ENCODE measurements at places on chromosomes 4 and X. TPM values are rescaled to one million over a fixed set of nuclear protein-coding genes. Genes with fewer than 3 reads are reported as not detected.
A peak's percentile ranks its signal among the peaks of the same experiment; 100 is the strongest.

DNA sequence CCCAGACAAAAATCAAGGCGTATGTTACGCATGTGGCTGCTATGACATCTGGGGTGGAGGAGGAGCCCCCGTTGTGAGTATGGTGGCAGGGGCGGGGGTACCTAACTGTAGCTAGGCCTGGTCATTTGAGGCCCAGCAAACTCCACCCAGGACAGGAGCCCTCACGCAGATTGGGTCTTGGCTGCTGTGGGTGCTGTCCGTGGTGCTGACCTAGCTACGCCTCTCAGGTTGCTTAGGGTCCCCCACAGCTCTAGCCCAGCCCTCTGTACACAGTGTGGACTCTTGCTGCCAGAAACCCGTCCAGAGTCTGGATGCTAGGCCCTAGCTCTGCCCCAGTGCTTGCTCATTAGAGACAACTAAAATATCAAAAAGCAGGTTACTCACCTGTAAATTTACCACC is 146.7 kb upstream of the PSAPL1 start:
- no peak for DNase-seq

JCHAIN gene
- total RNA-seq, result not detected

DNA sequence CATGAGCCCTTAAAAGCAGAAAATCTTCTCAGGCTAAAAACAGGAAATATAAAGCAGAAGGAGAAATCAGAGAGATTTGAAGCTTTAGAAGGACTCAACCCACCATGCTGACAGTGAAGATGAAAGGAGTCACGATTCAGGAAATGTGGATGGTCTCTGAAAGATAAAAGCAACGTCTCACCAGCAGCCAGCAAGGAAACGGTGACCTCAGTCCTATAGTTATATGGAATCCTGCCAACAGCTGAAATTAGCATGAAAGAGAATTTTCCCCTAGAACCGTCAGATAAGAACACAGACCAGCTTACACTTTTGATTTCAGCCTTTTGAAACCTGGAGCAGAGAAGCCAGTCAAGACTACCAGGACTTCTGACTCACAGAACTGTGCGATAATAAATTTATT is 715.7 kb upstream of the HTR2C start:
- DNase-seq, result no peak

DNA sequence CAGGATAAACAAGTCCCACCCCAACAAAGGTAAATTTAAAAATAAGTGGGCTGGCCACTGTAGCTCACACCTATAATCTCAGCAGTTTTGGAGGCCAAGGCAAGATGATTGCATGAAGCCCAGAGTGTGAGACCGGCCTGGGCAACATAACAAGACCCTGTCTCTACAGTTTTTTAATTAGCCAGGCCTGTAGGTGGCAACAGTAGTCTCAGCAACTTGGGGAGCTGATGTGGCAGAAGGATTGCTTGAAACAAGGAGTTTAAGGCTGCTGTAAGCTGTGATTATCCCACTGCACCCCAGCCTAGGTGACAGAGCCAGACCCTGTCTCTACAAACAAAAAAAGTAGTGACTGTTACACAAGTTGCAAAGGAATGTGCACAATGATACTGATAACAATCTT is 74.6 kb upstream of the FAAH2 start:
- DNase-seq, result no peak

DNA sequence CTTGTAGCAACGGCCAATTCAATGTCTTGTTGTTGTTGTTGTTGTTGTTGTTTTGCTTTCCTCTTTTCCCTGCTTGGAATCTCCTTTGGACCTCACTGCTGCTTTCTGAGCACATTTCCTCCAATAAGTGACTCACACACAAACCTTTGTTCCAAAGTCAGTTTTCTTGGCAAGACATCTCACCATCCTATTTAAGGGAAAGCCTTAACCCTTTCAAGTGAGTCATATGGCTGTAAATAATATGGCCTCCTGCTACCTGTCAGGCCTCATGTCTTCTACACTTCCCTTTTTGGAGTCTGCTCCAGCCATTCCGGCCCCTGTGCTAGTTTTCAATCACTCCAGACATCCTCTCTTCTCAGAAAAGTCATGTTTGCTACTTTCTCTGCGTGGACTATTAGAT is 79.5 kb upstream of the MAGEB10 start:
- DNase-seq, result no peak

DNA sequence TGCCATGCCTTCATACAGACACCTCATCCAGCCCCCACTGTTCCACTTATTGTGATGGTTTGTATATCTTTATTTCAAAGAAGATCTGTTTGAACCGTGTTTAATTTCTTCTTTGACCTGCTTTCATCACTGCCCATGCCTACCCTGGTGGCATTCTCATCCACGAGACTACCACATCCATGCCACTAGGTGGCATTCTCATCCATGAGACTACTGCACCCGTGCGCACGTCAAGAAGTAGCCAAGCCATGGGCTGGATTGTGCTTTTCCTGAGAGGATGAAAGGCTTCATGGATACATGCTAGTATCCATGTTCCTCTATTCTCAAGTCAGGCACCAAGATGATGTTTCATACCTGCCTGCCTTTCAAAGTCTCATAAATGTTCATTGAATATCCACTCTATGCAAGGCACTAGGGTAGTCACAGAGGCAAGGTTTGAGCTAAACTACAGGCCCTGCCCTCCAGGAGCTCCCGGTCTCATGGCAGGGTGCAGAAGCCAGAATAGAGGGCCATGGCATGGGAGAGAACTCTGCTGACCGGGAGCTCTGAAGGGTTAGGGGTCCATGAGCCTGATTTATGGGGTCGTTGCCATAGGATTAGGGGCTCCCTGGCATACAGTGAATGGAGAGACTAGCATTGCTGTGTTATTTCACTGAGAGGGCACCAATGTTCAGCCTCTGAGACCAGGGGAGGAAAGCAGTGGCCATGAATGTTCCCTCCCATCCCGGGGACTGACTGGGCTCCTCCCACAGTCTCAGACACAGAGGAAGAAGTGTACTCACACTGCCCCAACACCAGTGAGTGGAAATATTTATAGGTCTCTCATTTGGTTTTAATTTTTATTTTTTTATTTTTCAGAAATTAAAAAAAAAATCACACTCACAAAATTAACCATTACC is 24.8 kb upstream of the EOLA2 start:
- DNase-seq, result peak; percentile 70

FRG1 gene
- 42.1 TPM for total RNA-seq

GRCh38 chr4:53076374-53076958 is 214.3 kb downstream of the RASL11B start:
- no peak for DNase-seq

SPATA18 gene
- 0.37 TPM for total RNA-seq

DNA sequence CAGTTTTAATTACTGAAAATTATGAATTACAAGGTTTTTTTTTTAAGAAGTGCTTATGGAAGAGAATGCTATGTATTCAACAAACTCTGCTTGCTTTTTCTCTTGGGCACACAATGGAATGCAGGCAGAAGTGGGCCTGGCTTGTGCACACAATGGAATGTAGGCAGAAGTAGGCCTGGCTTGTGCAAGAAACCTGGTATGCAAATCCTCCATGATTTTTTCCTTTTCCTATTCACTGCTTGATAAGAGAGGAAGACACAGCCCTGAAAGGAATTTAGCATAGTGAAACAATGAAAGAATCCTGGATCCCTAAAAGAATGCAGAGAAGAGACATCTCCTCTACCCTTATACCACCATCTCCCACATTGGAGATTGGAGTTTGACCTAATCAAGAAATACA is 138.4 kb downstream of the COL25A1 start:
- DNase-seq, result no peak

PNMA5 gene
- not detected for total RNA-seq

GRCh38 chr4:177375372-177375771 is 65.7 kb downstream of the NEIL3 start:
- DNase-seq, result no peak

DNA sequence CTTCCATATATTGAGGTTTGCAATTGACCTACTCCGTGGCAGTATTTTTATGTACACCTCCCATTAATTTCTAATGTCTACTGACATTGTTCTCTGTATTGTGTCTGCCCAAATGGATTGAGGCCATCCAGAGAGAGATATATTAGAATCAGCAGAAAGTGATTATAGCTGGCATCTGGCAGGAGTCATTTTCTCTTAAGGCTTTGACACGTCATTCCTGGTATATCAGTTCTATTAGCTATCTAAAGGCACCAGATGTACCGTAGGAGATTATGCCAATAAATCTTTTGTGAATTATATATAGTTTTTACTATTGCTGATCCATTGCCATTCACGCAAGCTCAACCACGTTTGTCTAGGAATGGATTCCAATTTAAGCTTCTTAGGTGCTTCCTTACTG is 1026.4 kb upstream of the IGFBP7 start:
- DNase-seq, result no peak

GRCh38 chr4:62711575-62711974 is 1511.4 kb downstream of the ADGRL3 start:
- DNase-seq, result no peak

- no peak for DNase-seq
These were observed 931.2 kb downstream of the CCSER1 start for GRCh38 chr4:91058345-91058744.

DNA sequence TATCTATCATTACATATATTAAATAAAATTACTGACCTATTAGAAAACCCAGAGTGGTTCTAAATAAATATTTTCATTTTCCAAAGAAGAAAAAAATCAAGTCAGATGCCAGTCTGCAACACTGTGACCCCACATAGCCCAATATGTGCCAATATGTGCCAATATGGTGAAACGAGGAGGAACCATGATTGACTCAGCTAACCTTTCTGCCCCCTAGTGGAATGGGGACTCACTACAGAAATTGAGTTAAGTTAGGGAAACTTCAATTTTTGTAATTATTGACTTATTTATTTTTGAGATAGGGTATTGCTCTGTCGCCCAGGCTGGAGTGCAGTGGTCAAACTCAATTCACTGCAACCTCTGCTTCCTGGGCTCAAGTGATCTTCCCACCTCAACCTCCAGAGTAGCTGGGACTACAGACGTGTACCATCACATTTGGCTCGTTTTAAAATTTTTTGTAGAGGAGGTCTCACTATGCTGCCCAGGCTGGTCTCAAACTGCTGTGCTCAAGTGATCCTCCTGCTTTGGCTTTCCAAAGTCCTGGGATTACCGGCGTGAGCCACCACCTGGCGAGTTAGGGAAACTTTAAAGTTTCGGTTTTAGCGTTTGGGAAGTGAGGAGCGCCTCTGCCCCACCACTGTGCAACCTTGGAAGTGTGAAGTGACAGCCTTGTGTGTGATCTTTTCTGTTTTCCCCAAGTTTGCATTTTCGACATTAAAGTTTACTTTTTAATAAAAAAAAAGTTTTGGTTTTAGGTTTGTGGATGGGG is 116.8 kb upstream of the SHISA3 start:
- DNase-seq, result no peak

S100P gene
- total RNA-seq, result not detected

CTAG1B gene
- total RNA-seq, result not detected

DNA sequence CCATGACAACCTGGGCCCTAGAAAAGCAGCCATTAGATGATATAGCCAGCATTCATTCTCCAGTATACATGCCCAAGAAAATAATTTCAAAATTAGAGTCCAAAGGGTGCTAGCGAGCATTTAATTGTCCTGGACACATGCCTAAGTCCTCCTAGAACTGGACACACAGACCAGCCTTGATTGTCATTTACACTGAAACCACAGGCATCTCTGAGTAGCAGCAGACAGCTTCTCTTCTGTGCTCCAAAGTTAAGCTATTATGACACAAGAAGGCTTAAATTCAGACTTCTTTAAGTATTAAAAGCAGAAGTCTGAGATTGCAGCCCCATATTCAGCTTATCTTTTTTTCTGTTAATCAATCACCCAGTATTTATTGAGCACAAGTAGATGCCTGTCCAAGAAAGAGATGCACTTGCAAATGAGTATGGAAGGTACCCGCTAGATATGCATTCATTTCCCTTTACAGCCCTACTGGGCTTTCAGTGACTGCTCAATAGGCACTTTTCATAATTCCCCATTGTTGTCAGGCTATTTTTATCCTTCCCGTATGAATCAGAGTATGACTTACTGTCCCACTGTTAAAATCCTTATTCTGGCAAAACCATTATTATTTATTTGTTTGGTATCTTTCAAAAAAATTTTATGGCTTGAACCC is 374.1 kb downstream of the FBXW7 start:
- DNase-seq, result no peak

DNA sequence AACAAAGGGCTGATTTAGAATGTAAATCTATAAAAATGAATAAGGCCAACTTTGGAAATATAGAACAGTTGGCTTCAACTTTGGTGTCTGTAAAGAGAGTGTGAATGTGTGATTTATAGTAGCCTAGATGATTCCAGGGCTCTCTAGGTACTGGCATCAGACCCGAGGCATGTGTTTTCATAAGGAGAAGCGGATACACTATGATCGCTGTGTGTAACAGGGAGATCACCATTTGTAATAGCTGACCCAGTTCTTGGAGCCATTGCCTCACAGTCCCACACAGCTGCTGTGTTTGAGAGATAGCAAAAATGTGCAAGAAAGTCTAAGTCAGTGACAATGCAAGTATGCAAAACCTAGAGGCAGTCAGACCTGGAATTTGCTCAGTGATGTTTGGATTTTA is 135.1 kb downstream of the REPS2 start:
- peak; percentile 67 for DNase-seq

DNA sequence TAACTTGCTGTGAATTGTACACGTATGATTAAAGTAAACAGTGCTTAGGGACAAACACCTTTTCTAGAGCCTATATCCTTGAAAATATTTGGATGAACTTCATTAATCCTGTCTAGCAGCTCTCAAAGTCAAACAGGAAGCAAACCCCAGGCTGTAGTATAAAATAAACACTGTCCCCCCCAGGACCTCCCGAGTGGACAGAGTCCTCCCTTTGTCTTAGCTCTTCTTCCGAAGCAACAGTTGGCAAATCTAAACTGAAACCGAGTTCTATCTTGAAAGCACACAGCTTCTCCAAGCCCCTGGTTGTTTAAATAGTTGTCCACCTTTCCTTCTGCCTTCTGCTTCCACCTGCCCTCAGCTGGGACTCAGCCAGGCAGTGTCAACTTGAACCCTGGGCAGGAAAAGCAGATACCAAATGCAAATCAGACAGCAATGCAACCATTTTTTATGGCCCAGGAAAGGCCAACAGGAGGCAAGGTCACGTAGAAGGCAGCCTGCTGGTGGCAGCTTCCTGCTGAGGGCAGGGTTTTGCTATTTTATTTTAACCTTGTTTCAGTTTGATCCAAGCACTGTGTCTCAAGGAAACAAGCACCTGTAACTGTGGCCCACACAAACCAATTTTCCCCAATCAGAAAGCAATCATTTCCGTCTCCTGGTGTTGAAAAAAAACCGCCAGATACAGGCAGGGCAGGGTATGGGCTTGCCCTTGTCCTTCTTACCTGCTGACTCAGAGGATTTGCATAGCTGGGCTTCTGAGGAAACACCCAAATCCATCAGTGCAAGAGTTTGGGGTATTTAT is 110.3 kb upstream of the KIT start:
- DNase-seq, result no peak

GRCh38 chr4:121227341-121227792 is 63.2 kb upstream of the TNIP3 start:
- no peak for DNase-seq

CLTRN gene
- not detected for total RNA-seq

DNA sequence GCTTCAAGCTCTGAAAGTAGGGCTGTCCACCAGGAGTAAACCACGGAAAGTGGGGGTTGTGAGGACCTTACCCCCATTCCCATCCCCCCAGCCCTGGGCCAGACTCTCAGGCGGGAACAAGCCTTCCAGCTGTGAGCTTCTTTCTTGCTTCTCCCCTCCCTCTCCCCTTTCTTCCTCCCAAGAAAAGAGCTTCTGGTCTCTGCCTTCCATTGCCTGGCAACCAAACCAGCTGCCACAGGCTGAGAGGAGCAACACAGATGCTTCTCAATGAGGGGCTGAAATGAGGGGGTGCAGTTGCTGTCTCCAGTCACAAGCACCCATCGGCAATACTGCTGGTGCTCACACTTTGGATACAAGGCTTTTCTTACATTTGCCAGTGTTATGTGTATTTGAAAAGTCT is 72.5 kb downstream of the SLC16A2 start:
- DNase-seq, result no peak

CBR4 gene
- total RNA-seq, result 5.8 TPM

All from G401 (cell line).